ENCODE measurements at places on chromosomes 3 and 15.

DNA sequence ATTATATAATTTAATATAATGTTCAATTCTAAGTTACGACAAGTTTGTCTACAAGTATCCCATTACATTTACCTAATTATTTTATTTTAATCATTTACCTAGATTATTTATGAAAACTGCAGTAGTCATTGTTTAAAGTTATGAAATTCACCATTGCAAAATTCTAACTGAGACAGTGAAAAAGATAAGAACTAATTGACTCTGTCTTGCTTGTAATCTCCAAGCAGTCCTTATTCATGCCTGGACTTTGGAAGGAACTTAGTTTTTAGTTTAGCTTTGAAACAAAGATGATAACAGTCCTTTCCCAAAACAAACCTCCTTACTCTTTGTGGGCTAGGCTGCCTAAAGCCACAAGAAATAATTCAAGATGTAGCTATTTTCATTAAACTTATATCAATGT lies 165.0 kb downstream of the SUCNR1 start:
- DNase-seq = no peak

DNA sequence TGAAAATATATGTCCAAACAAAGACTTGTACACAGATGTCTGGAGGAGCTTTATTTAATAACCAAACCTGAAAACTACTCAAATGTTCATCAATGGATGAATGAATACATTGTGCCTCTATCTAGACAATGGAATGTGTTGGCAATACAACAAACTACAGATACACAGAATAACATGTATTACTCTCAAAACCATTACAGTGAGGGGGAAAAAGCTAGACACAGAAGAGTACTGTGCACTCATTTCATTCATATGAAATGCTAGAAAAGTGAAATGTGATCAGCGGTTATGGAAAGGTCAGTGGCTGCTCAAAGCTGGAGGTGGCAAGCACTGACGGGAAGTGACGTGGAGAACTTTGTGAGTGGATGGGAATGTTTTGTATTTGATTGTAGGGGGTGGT lies 13.2 kb downstream of the STOML1 start:
- DNase-seq = no peak

DNA sequence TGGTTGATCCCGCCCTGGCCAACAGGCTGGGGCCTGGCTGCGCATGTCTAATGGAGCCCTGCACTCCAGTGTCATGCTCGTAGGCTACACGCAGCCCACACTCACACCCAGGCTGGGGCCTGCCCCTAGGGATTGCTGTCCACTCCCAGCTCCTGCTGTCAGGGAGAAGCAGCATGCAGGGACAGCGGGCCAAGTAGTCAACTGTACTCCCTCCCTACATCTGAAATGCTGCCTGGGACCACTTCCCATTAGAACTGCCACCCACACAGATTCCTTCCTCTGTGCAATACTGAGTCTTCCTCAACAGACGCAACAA lies 16.1 kb downstream of the ALS2CL start:
- DNase-seq = no peak

- DNase-seq = no peak
Observed at GRCh38 chr3:12750658-12751071, 8.4 kb downstream of the TMEM40 start.

GRCh38 chr3:49937090-49937489 lies 2.9 kb upstream of the RBM6 start:
- no peak for DNase-seq

Data from globus pallidus (tissue), 1 donor.